Panc1 (cell line): ENCODE measurements at places on chromosomes 5 and 9.

DNA sequence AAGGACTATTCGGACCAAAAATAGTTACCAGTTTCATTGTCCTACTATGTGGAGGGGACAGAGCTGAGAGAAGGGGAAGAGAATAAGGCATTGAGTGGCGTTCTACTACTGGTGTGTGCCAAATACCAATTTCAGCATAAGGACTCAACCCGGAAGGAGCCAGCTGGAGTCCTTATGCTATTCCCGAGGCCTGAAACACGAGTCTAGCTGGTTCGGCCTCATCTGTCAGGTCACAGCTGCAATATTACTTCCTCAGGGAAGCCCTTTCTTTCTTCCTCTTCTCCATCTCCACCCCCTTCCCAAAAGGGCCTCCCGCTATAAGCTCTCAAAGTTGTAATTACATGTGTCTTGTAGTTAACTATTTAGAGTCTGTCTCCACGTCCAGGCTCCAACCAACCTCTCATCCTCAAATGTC is 20.5 kb upstream of the FER start:
- DNase-seq = no peak

- no peak for DNase-seq
Observed at GRCh38 chr9:85056203-85056572, 386.7 kb downstream of the NTRK2 start.

- DNase-seq = no peak
Observed at GRCh38 chr9:79763671-79764285, 192.0 kb downstream of the TLE4 start.

DNA sequence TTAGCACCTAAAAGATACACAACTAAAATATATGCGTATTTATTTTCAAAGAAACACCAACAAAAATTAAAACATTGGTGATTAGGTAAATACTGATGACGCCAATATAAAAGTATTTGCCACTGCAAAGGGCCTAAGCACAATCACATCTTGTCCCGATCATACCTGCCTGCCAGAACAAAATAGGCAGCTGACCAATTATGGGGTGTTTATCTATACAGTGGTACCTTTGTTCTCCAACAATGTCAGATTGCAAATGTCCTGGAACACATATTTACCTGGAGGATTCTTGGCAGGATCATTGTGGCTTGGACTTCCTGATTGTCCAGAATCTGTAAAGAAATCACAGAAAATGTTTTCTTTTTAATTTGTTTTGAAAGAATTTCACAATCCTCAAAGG is 134.5 kb downstream of the NFIB start:
- no peak for DNase-seq

- DNase-seq = no peak
Observed at GRCh38 chr5:140321796-140322195, 18.9 kb upstream of the PFDN1 start.

DNA sequence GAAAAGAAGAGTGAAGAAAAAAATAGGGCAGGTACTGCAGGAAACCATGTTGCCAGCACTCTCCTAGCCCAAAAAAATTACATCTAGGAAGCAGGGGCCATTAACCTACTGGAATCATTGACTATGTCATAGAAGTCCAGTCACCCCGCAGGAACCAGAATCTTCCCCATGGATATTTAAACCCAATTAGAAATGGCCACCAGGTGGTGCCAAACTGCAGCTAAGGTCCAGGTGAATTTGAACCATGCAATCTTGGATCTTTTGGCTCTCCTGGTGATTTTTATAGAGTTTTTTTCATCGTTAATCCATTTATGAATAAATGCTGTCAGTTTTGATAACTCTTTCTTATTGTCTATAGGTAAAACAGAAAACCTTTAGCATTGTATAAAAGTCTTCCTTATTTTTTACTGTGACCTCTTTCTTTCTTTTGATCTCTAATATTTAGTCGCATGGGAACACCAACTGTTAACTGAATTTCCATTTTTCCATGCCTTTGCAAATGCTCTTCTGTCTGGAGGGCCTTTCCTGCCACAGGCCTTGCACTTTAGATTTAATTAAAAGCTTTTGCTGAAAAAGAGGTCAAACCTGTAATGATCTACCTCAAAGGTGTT is 147.5 kb upstream of the FGF10 start:
- DNase-seq = peak; percentile 18

- DNase-seq = no peak
Observed at GRCh38 chr5:219991-220390, 1.9 kb downstream of the SDHA start.
